SJCRH30 (cell line): ENCODE measurements at places on chromosomes 1 and 21. TPM values are rescaled to one million over a fixed set of nuclear protein-coding genes. Genes with fewer than 3 reads are reported as not detected.
A peak's percentile ranks its signal among the peaks of the same experiment; 100 is the strongest.

The TGFBR3 gene
- total RNA-seq, result 7.7 and 10.1 TPM in 2 replicates

The PEX10 gene
- 28.8 and 32.7 TPM in 2 replicates for total RNA-seq

The LAMC2 gene
- total RNA-seq, result 0.05 and 0.08 TPM in 2 replicates

DNA sequence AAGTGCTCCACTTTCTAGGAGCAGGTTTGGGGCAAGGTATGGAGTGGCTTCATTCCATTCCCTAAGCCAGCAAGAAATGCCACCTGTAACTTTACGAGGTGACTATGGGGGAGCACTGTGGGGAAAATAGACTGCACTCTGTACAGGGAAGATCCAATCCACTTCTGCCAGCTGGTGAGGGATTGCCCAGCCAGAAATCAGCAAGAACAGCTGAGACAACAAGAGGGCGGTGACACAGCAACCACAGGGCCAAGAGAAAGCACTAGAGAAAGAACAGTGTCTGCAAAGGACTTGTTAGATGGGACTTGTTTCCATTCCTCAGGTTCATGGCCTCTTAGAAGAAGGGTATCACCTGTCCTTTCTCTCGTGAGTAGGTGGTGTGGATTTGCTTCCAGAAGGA lies 19.6 kb downstream of the CAPN8 start:
- H3K4me1 ChIP-seq, result peaks cover 11% of the 10 kb centered on the region
- 0 out of 2 replicates have a peak, but pooled peaks cover 5% of the 10 kb centered on the region for H3K27me3 ChIP-seq
- DNase-seq, result peak; percentile 56
- no peak overlapping the region for H3K27ac ChIP-seq

GRCh38 chr1:13869172-13869797 lies 169.3 kb downstream of the PRDM2 start:
- H3K27me3 ChIP-seq, result 0 out of 2 replicates have a peak, but pooled peaks cover 3% of the 10 kb centered on the region
- H3K4me3 ChIP-seq, result no peak overlapping the region
- no peaks in the 10 kb centered on the region for H3K4me1 ChIP-seq
- no peak for DNase-seq

DNA sequence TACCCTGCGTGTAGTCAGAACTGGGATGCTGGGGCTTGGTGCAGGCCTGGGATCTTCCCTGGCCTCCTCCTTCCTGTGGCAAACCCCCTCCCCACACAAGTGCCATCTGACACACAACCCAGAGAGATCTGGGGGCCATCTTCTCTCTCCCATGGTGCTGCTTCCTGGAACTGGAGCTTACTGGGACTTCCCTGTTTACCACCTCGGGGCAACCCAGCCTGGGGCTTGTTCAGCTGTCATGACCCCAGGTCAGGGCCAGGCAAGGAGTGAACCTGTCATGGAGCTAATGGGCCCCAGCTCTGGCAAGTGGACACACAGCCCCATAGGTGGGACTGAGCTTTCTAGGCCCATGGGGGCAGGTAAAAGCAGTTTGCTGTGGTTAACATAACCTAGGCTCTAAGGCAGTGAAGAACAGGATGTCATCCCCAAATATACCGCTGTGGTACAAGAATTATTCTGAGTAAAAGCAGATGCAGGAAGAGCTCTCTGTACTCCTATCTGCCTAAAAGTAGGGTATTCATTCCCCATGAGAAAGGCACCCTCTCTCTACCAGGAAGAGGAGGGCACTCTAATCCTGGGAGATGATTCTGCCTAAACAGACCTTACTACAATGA lies 2.4 kb downstream of the TRIM11 start:
- no peak overlapping the region; the same call in 1 of the 2 replicates for H3K4me3 ChIP-seq
- DNase-seq, result no peak
- no peak overlapping the region for H3K27ac ChIP-seq
- H3K36me3 ChIP-seq, result peaks cover 23% of the 10 kb centered on the region
- H3K27me3 ChIP-seq, result no peaks in the 10 kb centered on the region
- H3K4me1 ChIP-seq, result peaks cover 10% of the 10 kb centered on the region; the same call in 1 of the 2 replicates

GRCh38 chr1:108016451-108016920 lies 51.5 kb upstream of the VAV3 start:
- peak; percentile 98 for DNase-seq
- H3K4me1 ChIP-seq, result peaks cover 38% of the 10 kb centered on the region
- H3K4me3 ChIP-seq, result no peak overlapping the region
- no peaks in the 10 kb centered on the region for H3K27me3 ChIP-seq
- peak overlapping the region; percentile 80 for H3K27ac ChIP-seq
- H3K36me3 ChIP-seq, result no peaks in the 10 kb centered on the region

- no peak overlapping the region for H3K27ac ChIP-seq
- no peaks in the 10 kb centered on the region for H3K36me3 ChIP-seq
- H3K4me1 ChIP-seq, result peaks cover 4% of the 10 kb centered on the region
- H3K27me3 ChIP-seq, result peaks cover 27% of the 10 kb centered on the region
- DNase-seq, result no peak
Observed at GRCh38 chr1:16090076-16090826, 16.8 kb upstream of the FAM131C start.

DNA sequence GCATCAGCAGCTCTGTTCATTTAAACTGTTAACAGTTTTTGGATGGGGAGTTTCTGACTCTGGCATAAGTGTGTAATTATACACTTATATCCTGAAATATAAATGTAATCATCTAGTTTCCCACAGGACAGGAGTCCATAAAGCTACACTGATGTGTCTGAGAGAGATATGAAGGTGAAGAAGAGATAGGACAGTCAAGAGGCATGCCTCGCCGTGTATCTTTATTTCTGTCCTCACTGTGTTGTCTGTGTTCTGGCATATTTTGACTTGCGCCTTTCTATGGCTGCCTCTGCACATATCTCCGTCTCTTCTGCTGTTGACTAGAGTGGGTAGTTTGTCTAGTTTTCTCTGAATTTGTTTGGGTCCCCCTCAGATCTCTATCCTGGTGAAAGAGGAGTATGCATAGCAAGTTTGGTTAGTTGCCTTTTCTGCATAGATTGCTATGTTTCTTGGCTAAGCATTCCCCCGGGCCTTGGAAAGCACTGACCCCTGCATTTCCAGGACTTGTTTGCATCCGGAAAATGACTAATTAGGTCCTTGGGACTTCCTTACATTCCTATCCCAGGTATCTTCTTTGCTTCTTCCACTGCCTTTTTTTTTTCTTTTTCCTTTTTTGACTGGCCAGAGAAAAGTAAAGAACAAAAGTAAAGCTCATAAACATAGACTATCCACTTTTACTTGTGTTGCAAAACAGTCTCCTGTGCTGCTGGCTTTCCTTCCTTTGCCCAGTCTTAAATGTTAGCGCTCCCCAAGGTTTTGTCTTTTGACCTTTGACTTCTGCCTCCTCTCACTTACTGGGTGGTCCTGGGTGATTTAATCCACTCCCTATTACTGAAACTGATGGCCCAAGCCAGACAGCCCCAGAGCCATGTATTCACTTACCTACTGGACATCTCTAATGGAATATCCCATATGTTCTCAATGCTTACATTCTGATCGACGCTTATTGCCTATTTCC lies 27.6 kb upstream of the CNN3 start:
- H3K4me1 ChIP-seq, result no peaks in the 10 kb centered on the region; the same call in none of the 2 replicates
- H3K4me3 ChIP-seq, result no peak overlapping the region
- H3K36me3 ChIP-seq, result no peaks in the 10 kb centered on the region
- no peak overlapping the region for H3K27ac ChIP-seq
- H3K27me3 ChIP-seq, result no peaks in the 10 kb centered on the region
- no peak for DNase-seq

DNA sequence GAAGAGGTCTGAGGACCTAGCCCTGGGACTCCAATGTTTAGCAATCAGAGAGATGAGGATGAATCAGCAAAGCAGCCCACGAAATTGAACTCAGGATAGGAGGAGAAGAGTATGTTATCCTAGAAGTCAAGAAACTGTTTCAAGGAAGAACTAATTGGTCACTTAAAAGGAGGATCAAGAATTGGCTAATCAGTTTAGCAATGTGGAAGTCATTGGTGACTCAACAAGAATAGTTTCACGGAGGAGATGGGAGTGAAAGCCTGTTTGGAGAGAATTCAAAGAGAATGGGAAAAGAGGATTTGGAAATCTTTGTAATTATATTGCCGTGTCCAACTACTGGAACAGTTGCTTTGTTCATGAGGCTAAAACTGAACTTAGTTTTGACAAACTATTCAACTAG lies 7.4 kb downstream of the HMCN1 start:
- no peaks in the 10 kb centered on the region; the same call in 1 of the 2 replicates for H3K36me3 ChIP-seq
- no peak overlapping the region for H3K27ac ChIP-seq
- DNase-seq, result no peak
- H3K4me1 ChIP-seq, result no peaks in the 10 kb centered on the region
